ENCODE measurements at places on chromosomes 16 and 17.

DNA sequence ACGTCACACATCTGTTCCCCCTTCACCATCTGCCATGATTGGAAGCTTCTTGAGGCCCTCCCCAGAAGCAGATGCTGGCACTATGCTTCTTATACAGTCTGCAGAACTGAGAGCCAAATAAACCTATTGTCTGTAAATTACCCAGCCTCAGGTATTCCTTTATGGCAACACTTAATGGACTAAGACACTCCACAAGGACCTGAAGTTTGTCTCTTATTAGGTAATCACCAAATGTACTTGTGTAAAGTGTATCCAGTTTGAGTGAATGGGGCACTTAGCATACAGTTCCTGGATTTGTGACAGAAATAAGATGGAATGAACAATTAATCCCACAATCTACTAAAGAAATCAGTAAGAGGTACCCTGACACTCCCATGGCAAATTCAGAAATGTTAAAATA is 105.3 kb downstream of the SLC39A11 start:
- no peak for DNase-seq

GRCh38 chr16:57728336-57729181 is 7.0 kb upstream of the KATNB1 start:
- DNase-seq = no peak

DNA sequence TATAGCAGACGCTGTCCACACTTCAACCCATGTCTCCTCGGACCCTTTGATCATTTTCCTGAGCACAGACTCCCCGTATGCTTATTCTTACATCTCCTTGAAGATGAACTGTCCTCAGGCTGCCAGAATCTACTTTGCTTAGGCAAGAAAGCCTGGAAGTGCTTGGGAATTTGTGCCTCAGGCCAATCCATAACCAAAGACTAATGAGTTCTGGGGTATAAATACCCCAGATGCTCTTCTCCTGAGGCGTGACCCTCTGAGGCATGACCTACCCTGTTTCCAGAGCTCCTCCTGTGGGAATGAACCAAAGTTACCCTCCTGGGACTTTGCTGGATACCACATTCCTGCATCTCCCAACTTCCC is 10.1 kb upstream of the TEKT3 start:
- DNase-seq = no peak

- DNase-seq = no peak
Observed at GRCh38 chr16:76035689-76036088, 241.5 kb upstream of the CNTNAP4 start.
